Fibroblast of skin of back (primary cell): ENCODE measurements at places on chromosomes 12 and 14.

DNA sequence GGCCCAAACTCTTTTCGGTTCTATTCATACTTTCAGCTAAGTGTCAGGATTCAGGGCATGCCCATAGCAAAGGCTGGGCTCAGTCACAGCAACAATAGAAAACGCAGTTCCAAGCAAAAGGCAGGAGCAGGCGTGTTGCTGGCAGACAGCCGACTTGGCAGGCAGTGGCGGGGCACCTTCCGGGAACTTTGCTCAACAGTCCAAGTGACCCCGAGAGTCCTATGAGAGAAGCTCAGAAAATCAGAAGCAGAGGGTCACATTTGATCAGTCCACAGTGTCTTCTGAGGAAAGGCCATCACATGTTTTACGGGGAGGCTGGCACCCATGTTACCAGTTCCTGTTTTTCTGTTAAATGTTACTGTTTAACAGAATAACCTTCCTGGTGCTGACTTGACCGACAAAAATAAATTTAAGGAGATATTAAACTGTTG, 115.0 kb downstream of the DACT1 start:
- no peak for DNase-seq

- no peak for DNase-seq
Observed at GRCh38 chr14:77190977-77191376, 9.4 kb downstream of the TMEM63C start.

DNA sequence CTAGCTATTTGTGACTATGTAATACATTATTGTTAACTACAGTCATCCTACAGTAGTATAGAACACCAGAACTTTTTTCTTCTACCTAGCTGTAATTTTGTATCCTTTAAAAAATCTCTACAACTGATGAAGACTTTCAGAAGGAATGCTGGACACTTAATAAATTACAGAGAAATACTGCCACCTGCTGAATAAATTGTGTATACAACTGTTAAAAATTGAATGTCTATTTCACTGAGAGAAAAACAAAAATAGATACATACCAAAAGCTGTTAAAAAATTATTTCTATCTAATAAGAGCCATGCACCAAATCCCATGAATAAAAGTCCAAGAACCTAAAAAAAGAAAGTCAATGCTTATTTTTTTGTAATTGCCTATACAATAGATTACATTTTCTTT, 6.6 kb downstream of the TSPAN19 start:
- DNase-seq, result peak; percentile 24

DNA sequence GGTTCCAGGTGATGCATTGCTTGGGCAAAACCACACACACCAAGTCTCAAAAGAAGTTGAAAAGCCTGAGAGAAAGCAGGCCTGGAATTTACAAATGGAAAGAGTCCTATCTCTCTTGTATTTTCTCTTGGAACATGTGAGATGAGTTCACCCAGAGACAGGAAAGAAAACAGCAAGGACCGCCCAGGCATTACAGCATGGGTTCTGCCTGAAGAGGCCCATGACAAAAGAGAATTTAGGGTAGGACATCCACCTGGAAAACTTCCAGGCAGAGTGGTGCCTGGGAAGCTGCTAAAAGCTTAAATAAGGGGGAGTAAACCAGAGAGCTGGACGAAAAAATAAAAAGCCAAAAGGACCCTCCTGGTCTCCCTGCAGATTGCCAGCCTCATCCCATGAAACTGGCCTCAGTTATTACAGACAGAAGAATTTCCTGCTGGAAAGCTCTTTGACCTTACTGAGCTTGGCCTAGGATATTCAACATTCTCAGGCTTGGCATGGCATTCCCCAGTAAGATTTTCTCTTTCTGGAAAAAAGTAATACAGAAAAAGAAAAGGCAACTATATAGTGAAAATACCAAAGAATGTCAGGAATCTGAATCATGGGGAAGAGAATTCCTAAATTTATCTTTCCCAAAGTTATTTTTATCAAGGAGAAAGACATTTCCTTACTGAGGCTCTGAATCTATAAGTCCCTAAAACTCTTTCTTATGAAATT, 121.3 kb upstream of the NUDT4 start:
- peak; percentile 61 for DNase-seq

DNA sequence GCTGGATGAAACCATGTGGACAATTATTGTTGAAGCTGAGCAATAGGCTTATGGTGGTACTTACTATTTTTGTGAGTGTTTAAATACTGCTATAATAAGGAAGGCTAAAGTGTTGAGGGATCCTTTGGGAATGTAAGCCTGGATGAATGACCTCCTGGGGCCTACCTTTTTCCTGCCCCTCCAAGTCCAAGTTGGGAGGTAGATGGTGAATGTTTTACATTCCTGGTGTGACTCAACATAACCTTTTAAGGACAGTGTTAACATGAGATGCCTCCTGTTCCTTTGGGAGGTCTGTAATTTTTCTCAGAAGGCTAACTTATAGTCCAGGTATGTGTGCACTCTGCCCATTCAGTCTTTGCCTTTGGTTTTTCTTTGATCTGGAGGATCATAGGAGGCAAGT, 315.9 kb downstream of the NRXN3 start:
- DNase-seq, result no peak
